Activated CD8-positive, alpha-beta memory T cell treated with anti-CD3 and anti-CD28 coated beads for 48 hours (primary cell): ENCODE measurements at places on chromosomes 11 and 22.

- no peak for DNase-seq
These were observed 5.5 kb downstream of the PHLDA2 start for GRCh38 chr11:2923446-2924375.

DNA sequence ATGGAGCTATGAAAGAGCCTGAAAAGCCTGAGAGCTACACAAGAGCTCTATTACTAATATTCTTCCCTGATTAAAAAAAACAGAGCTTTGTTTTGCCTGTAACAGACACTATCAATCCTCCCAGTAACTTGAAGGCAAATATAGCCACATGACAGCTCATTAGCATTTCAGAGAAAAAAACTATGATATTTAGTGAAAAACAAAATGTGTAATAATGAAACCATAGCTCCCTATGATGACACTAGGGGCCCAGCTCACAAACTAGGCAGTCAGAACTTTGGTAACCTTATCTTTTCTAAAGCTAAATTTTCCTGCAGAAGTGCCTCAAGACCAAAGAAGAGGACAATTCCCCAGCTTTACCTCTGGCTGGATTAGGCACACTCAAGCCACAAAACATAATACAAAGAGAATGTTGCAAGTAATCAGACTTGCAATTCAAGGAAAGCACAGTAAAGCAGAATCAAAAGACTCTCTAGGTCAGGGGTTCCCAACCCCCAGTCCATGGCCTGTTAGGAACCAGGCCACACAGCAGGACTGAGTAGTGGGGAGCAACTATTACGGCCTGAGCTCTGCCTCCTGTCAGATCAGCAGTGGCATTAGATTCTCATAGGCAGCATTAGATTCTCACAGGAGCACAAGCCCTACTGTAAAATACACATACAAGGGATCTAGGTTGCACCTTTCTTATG is 53.3 kb downstream of the MRTFA start:
- DNase-seq: no peak

GRCh38 chr11:3834664-3835461 is 5.9 kb downstream of the RHOG start:
- DNase-seq: no peak

- DNase-seq: no peak
These were observed 29.3 kb downstream of the TPBGL start for GRCh38 chr11:75269896-75270295.

DNA sequence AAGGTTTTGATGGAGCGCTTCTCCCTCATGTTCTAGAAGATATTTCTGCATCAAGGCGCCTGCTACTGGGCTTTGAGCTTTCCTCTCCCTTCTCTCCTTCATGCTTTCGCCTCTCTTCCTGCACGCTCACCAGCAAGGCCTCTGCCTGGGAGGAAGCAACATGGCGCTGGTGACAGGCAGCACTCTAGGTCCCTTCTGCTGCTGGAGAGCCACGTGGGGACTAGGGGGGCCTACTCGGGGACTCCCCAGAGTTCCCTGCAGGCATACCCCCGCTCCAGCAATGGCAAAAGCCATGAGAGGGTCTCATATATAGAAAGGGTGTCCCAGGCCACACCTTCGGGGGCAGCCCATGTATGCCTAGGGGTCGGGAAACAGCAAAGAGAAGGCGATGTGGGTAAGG is 49.7 kb downstream of the GRIK4 start:
- DNase-seq: no peak

DNA sequence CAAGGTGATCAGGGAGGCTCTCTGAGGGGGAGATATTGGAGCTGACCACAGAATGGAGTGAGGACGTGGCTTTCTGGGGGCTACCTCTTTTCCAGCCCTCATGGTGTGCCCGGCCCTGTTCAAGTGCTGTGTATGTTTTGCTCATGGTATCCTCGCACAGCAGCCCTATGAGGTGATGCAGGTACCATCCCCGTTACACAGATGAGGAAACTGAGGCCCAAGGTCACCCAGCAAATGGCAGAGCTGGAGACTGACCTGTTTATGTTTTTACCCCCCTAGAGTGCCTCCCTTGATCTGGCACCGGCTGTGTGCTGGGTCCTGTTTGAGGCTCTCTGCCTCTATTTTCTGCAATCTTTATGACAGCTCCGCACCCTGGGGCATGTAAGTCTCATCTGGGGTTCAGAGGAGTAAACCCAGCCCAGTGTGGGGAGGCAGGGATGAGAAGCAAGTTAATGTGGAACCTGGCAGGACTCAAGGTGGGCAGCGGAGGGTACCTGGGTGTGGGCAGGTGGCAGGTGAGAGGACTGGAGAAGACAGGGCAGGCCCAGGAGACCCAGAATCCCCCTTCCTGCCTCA is 20.8 kb downstream of the SGSM1 start:
- DNase-seq: no peak

DNA sequence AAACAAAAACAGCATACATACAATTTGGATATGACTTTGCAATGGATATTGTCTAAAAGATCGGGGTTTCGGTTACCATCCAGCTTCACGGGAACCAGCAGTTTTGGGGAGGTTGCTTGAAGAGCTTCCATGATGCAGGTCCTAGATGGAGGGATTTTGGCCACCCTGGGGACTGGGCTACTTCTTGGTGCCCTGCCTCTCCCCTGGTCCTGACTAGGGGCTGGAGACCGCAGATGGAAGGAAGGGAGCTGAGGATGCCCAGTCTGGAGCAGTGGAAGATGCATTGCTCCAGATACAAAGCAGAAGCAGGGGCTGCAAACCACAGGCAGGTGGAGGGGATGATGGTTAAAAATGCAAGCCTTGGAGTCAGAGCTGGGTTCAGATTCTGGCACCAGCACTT is 13.5 kb downstream of the SOX10 start:
- DNase-seq: no peak

GRCh38 chr11:35735411-35735810 is 72.8 kb downstream of the TRIM44 start:
- DNase-seq: no peak

DNA sequence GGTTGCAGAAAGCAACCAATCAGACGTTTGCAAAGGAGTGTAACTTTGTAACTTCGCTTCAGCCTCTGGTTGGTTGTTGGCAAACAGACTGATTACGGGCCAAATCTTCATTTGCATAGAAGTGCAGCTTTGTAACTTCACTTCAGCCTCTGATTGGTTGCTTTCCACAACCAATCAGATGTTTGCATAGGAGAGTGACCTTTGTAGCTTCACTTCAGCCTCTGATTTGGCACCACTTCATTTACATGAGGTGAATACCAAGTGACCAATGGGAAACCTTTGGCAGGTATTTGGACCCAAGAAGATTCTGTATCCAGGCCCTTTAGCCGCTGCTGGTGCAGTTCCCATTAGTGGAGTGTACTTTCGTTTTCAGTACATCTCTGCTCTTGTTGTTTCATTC is 16.0 kb downstream of the USP47 start:
- DNase-seq: no peak

DNA sequence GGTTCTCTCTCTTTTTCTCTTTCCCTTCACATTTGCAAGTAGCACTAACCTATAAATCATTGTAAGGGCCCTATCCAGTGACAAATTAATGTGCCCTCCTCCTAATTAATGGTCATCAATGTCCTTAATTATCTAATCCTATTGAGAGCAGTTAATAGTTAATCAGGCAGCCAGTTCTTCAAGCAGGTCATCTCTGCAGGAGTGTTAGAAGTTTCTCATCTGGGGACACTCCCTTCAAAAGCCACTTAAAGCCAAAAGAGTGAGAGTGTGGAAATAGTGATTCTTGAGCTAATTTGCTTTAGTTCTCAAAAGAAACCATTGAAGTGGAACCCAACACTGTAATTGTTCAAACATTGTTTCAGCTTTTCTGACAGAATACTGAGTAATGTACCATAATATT is 141.6 kb downstream of the ELP4 start:
- no peak for DNase-seq

- DNase-seq: no peak
These were observed 5.5 kb upstream of the IFITM10 start for GRCh38 chr11:1755692-1756561.

DNA sequence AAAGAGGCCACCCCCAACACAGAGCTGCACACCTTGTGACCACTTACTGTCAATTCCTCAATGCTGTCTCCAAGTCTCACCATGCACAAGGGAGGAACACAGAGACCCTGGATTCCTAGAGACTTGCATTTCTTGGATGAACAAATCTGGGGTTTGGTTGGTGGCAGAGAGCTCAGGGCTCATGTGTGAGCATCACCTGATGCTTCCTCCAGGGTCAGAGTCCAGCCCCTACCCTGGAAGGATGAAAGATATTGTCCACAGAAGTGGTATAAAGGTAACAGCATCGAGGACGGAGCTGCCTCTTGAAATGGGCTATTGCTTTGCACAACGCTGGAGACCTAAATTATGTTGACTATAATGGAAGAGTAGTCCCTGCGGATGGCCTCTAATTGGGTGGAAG is 36.0 kb downstream of the GGTLC2 start:
- no peak for DNase-seq

DNA sequence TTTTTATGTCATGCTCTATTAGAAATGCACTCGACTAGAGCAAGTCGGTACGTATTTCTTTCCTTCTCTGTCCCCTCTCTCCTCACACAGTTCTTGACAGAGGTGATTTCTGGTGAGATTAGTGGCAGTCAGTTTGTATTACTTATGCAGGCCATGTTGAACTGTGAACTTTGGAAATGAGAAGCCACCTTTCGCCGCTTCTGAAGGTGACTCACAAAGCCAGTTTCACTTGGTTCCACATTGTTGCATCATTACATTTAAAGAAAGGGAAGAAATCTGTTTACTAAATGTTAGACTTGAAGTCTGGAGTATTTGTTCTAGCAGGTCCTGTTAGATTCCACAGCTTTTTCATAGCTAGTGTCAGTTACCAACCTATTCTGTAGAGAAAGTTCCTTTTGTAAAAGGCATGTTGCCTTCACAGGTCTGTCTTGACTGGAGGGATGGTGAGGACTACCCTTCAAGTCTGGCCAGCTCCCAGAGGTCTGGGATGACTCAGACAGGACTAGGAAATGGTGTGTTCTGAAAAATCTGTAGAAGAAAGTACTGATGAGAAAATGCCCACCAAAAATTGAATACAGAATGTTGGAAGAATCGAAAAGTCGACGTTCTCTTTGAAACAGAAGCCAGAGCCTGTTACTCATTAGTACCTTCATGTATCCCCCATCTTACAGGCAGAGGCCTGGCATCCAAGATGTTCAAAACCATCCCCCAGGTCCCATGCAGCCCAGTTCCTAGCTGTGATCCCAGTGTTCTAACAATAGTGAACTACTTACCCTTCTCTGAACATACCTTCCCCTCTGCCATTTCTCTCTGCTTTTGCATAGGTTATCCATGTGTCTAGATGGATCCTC is 181.4 kb downstream of the DBX1 start:
- no peak for DNase-seq

- DNase-seq: no peak
These were observed 42.1 kb downstream of the CLMP start for GRCh38 chr11:123152951-123153350.

- no peak for DNase-seq
These were observed 342.7 kb downstream of the TENM4 start for GRCh38 chr11:79098146-79098545.

GRCh38 chr22:49492308-49492707 is 335.4 kb downstream of the BRD1 start:
- DNase-seq: no peak

DNA sequence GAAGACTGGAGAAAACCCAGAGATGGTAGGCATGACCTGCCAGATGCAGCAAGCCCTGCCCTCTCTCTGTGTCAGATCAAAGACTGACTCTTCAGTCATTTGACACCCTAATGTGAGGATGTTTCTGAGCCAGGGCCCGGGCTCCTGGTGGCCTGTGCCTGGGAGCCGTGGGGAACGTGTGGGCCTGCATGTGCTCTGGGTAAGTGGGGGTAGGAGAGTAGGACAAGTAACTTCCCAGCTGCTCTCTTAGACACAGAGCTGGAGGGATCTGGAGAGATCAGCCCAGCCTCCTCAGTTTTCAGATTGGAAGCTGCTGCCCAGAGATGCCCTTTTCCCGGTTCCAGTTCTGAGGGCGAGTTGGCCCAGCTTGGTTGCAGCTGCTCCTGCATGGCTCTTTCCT is 110.8 kb downstream of the TEAD1 start:
- DNase-seq: no peak

DNA sequence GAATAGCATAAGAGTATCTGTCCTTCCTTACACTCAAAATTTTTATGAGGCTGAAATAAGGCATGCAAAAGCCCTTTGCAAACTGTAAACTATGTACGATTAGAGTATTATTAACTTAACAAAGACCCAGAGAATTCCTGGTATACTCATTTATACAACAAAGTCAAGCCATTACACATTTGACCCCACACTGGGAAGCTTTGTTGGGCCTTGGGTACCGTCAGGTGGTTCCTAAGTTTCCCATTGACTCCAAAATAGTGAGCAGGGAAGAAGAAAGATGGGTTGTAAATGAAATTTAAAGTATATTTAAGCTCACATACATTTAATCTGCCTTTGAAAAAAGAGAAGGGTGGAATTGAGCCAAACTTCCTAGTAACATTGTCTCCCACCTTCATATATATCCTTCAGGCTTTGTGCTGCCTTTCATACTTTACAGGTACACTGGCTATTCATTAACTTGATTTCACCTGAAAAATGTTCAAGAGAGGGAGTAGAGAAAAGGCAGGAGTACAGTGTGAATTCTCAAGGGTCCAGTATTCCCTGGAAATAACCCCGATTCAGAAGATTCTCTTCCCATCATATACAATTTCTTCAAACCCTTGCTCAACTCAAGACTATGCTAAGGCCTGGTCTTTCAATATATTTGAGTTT is 68.6 kb downstream of the SOX6 start:
- no peak for DNase-seq

- no peak for DNase-seq
These were observed 99.6 kb downstream of the BRD1 start for GRCh38 chr22:49727881-49728569.

- peak; percentile 17 for DNase-seq
These were observed 2.6 kb downstream of the PATZ1 start for GRCh38 chr22:31343235-31344191.

- no peak for DNase-seq
These were observed 37.8 kb downstream of the SLC5A1 start for GRCh38 chr22:32080904-32081303.

GRCh38 chr11:75558939-75559843 is 2.9 kb upstream of the SERPINH1 start:
- DNase-seq: no peak

DNA sequence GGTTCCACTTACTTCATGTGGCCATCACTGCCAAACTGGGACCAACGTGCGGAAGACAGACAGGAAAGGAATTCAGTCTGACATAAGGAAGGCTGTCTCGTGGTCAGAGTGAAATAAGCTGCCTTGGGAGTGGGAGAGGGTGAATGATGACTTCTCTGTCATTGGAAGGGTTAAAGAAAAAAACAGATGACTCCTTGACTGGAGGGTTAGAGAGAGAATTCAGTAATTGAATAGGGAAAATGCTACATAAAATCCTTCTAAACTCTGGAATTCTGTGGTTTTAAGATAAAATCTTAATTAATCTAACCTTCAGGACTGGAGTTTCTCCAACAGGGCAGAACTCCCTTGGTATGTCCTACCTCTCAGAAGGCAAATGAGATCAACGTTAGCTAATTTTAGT is 33.8 kb downstream of the RAB30 start:
- no peak for DNase-seq
